Kidney epithelial cell (primary cell): ENCODE measurements at places on chromosomes 2 and 18.

- DNase-seq, result no peak
Observed at GRCh38 chr2:33570681-33571080, 28.4 kb downstream of the FAM98A start.

- DNase-seq, result no peak
Observed at GRCh38 chr18:65623676-65624075, 127.1 kb upstream of the CDH7 start.

DNA sequence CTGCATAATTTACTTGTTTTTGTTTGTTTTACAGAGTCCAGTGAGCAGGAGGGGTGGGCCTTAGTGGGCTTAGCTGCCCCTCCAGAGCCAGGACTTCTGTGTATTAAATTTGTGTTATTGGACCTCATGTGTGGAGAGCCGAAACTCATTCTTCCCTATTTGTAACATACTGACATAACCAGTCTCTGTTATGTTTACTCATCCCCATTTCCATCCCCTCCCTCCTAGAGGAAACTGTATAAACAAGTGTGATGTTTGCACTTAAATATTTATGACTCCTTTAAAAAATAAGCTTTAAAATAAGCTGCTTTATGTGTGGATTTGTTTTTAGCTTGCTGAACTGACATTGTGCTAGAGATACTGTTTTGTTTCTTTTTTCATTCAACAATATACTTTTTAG lies 13.8 kb downstream of the ZNF512 start:
- DNase-seq, result no peak

DNA sequence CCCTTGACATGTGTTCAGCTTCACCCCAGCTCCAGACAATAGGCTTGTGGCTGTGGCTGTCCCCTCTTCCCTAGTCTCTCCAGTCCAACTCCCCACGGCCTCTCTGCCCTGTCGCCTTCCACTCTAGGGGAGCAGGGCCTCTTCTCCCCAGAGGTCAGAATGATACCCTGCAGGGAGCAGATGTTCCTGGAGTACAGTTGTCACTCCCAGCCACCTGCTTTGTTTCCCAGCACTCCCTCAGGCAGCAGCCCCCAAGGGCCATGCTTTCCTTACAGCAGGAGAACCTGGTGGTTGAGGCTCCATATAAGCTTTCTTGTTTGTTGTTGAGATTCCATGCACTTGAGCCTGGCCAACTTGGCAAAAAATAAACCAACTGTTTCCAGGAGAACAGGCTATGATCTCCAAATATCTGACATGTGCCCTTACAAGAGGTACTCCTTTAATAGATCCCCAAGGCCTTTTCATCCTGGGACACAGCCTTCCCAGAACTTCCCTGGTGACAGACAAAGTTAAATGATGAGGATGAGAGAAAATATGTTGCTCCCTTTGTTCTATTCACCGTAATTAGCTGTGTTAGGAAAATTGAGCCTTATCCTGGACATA lies 45.1 kb downstream of the DPYSL5 start:
- no peak for DNase-seq

DNA sequence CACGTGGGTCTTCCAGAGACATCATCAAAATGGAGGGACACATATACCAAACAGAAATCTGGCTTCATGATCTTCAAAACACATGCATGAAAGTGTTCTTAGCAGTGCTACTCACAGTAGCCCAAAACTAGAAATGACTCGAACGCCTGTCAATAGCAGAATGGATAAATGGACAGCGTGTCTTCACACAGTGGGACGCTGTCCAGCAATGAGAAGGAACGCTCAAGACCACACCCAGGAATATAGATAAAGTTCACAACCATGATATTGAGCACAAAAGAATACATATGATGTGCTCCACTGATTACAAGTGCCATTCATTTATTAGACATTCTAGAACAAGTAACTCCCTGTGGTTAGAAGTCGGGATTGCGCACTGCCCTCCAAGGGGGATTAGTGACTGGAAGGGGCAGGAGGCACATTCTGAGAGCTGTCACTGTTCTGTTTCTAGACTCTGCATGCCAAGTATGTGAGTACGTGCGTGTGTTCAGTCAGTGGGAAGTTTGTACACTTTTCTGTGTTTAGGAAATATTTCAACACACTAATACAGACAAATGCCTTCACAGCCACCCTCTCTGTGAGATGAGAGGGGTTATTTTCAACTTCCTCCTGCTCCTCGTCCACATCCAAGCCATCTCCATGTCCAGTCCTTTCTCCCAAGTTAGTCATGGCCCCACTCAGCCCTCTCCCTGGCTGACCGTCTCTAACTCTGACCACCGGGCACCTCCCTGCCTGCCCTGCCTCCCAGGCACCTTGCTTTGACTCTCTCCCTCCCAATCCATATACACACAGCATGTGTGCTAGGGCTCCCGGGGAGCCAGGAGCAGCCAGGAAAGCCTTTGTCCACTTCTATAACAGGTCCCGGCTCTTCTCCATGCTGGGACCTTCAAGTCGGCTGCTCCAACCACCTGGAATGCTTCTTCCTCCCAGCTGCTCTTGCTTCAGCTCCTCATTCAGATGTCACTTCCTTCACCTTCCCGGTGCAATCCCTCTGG lies 26.9 kb upstream of the TNS1 start:
- no peak for DNase-seq

GRCh38 chr2:174901075-174901474 lies 104.1 kb downstream of the CHN1 start:
- no peak for DNase-seq
